ENCODE measurements at places on chromosomes 2 and 18.

- no peak for DNase-seq
Observed at GRCh38 chr18:34042423-34043146, 182.1 kb downstream of the NOL4 start.

GRCh38 chr2:166126007-166126639 lies 1.7 kb downstream of the SCN1A start:
- no peak for DNase-seq

GRCh38 chr2:227861011-227861410 lies 10.4 kb upstream of the DAW1 start:
- DNase-seq: no peak

DNA sequence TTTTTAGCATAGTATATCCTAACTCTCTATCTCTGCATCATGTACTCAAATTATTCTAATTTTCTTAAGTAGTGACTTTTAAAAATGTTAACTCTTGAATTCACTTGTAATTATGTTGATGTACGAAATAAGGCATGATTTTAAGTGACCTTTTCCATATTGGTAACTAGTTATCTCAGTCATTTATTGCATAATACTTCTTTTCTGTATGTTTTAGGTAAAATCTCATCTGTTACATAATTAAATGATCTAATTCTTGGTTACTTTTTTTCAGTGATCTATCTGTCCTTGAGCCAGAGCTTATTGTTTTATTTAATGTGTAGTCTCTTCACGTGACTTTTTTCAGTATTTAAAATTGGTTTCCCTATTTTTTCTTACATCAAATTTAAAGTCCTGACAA lies 4.8 kb upstream of the UBE2E3 start:
- DNase-seq: no peak

- DNase-seq: no peak
Observed at GRCh38 chr18:46764586-46764985, 7.7 kb upstream of the ST8SIA5 start.

GRCh38 chr2:85396531-85397470 lies 13.4 kb downstream of the CAPG start:
- no peak for DNase-seq

GRCh38 chr2:181426672-181427071 lies 30.5 kb upstream of the ITGA4 start:
- DNase-seq: no peak

DNA sequence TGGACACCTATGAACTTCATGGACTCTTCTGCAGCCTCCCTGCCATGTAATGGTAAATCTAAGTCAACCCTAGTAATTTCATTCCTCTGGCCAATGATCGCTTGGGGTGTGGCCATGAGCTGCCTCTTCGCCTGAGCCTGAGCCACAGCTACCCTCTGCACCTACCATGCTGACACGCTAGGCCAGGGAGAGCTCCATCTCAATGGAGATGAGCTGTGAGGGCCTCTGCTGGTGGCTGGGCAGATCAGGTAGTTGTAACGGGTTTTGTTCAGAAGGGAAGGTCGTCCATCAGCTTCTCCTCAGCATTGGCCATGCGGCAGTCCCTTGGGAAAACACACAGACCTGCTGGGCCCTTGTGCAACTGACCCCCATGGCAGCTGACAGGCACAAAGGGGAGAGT lies 24.4 kb downstream of the MPHOSPH10 start:
- peak; percentile 54 for DNase-seq

GRCh38 chr18:3596637-3597384 lies 146.8 kb downstream of the TGIF1 start:
- peak; percentile 95 for DNase-seq

DNA sequence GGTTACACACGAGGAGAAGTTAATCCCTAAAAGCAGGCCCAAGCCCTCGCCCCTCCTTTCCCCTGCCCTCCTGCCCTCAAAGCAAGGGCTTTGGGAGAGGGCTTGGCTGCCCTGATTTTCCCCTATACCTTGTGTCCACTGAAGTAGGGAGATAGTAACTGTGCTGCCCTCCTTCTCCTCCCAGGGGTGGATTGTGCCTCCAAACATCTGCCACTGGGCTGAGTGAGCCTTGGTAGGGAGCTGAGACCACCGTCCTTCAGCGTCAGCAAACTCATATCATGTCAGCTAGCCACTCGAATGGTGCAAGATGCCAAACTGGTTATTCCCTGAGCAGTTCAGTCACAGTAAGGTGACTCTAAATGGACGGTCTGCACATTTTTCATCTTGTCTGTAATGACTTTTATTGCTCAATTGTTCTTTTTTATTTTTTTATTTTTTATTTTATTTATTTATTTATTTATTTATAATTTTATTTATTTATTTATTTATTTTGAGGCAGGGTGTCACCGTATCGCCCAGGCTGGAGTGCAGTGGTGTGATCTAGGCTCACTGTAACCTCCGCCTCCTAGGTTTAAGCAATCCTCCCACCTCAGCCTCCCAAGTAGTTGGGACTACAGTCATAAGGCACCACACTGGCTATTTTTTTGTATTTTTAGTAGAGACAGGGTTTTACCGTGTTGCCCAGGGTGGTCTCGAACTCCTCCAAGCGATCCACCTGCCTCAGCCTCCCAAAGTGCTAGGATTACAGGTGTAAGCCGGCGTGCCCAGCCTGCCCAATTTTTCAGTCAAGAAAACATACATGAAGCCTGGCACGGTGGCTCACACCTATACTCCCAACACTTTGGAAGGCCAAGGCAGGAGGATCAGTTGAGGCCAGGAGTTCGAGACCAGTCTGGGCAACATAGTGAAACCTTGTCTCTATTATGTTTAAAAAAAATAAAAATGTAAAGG lies 8.7 kb downstream of the PCBP1 start:
- no peak for DNase-seq

GRCh38 chr18:43180814-43181213 lies 65.3 kb upstream of the RIT2 start:
- no peak for DNase-seq

GRCh38 chr2:9284521-9285297 lies 78.1 kb downstream of the ASAP2 start:
- no peak for DNase-seq

DNA sequence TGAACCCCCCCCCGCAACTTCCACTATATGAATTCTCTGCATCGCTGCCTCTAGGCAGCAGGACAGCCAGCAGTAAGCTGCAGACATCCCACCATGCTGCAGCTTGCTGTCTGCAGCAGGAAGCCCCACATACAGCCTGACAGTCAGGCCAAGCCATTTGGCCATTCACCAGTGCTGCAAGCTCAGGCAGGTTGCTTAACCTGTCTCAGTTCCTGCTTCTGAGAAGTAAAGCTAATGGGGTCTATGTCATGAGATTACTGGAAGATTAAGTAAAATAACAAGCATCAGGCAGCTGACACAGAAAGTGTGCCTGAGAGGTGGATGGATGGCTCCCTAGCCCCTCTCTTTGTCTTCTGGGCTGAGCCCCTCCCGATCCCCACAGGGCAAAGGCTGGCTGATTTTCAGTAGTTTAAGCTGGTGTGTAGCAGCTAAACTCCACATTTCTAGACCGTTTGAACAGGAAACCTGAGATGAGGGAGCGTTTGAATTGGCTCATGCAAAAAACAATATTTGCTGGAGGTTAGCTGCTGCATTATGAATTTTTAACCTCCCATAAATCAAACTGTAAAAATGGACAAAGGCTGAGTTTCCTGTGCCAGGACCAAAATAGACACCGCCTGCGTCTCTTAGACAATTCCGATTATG lies 193.8 kb upstream of the ARL4C start:
- DNase-seq: peak; percentile 52

All from hematopoietic multipotent progenitor cell treated with erythropoietin and hydrocortisone succinate and interleukin-3 and kit ligand, for 4 days (in vitro differentiated cells).